ENCODE measurements at places on chromosomes 16 and 17.

- no peak for DNase-seq
Observed at GRCh38 chr17:71217769-71218168, 903.1 kb upstream of the SOX9 start.

DNA sequence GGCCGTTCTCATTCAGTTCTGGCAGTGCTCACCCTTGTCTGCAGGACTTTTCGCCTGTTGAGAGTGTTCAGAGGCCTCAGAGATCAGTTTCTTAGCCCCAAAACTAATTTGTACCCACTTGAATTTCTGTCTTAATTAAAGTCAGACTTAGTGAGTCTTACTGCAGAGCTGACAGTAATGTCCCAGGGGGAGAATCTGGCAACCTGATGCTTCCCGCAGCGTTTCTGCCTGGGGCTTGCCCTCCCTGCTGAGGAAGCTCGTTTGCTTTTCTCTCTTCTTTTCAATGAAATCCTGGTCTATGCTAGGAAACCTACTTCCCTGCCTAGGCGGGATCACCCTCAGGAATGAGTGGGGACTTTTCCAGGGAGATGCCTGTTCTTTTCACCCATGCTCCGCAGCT, 25.3 kb downstream of the DBNDD1 start:
- DNase-seq: no peak

- no peak for DNase-seq
Observed at GRCh38 chr17:46135126-46135812, 58.0 kb downstream of the KANSL1 start.

- DNase-seq: no peak
Observed at GRCh38 chr17:2138318-2138717, 83.4 kb downstream of the HIC1 start.

DNA sequence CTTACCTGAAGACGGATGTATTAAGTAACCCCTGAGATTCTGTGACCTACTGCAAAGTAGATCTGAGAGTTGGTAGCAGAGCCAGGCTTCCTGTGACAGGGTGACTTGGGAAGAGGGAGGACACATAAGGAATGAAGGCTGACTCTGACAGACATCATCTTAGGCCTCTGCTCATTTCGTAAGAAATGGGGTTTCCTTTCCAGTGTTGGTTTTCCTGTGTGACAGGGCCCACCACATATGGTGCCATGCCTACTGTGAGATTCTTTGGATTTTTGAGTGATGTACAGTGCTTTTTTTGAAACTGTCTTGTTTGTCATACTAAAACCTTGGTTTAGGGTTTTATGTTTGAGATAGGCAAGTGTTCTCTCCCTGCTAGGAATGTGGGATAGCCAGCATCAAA, 12.7 kb downstream of the LIG3 start:
- no peak for DNase-seq

All from stimulated activated CD8-positive, alpha-beta memory T cell treated with anti-CD3 and anti-CD28 coated beads, Interleukin-4, amount 100 ng/mL, for 4 hours (primary cell).